ENCODE measurements at places on chromosomes 5 and 9. TPM values are rescaled to one million over a fixed set of nuclear protein-coding genes. Genes with fewer than 3 reads are reported as not detected.
A peak's percentile ranks its signal among the peaks of the same experiment; 100 is the strongest.

GRCh38 chr5:156815988-156816599 is 34.0 kb upstream of the PPP1R2B start:
- no peak for DNase-seq

- no peak for DNase-seq
These were observed 27.3 kb downstream of the WNT8A start for GRCh38 chr5:138111181-138111580.

DNA sequence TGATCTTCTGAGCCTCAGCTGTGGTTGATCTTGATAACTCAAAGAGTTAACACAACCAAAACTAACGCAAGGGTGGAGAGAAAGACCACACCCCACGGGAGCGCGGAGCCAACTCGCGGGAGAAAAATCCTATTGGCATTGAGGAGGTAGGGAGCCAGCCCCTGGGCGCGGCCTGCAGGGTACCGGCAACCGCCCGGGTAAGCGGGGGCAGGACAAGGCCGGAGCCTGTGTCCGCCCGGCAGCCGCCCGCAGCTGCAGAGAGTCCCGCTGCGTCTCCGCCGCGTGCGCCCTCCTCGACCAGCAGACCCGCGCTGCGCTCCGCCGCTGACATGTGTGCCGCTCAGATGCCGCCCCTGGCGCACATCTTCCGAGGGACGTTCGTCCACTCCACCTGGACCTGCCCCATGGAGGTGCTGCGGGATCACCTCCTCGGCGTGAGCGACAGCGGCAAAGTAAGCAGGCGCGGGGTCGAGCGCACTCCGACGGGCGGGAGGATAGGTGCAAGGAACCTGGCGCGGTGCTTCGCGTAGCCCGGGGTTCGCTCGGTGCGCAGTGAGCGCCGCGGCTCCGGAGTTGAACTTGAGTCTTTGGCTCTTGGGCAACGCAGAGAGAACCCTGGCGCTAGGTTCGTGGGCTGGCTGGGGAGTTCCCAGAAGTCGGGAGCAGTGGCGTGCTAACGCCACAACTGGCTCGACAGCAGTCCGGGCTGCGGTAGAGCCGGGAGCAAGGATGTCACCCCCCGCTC is at the start of gene GDA:
TSS of gene GDA (plus strand) at position 210 of the 745 bp plus-strand sequence. CDS start at position 330, 120 bp downstream.
- DNase-seq = no peak

DNA sequence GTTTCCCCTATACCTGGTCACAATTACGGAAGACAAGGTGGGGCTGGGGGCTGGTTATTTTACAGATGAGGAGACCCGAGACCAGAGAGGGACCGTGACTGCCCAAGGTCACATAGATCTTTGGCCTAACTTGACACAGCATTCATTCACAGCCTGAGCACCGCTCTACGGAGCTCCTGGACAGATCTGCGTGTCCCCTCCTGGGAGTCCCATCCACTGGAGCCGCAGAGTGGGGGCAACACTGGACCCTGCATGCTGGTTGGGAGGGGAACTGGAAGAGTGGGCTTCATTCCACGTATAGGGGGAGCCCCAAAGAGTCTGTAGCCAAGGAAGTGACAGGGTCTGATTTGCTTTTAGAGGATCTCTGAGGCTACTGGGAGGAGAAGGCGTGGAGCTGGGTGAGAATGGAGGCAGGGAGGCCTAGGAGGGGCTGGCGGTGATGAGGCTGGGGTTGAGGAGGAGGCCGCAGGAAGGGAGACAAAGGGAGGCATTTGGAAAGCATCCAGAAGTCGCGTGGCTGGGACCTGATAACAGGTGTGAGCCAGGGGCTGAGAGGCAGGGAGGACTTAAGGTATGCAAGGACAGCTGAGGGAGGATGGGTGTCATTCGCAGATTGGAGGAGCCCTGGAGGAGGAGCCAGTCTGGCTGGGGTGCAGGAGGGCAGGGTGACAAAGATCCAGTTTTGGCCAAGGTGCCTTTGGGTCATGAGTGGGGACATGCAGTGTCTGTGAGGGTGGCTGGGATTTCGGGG is 64.3 kb upstream of the IER5L start:
- DNase-seq = no peak

DNA sequence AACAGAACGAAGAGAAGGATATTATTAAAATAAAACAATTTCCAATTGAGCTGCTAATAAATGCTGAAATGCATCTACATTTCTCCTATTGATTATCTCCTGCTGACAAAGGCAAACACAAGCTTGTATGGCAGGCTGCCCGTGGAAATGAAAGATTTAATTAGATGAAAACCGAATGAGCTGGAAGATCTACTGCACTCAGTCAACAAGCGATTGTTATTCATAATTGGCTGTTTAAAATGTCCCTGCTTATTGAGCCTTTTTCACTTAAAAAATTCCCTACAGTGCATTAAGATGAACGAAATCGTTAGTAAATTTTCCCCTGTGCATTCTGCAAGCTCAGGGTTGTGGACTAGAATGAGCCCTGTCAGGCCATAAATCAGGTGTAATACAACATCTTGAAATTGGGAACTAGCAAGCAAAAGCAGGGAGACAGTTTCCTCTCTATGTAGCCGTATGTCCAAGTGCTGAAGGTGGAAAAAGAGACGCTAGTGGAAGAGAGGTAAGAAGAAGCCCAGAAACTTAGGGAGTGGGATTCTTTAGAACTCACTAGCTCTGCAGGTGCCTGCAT is 28.5 kb upstream of the KIF4B start:
- DNase-seq = no peak

DNA sequence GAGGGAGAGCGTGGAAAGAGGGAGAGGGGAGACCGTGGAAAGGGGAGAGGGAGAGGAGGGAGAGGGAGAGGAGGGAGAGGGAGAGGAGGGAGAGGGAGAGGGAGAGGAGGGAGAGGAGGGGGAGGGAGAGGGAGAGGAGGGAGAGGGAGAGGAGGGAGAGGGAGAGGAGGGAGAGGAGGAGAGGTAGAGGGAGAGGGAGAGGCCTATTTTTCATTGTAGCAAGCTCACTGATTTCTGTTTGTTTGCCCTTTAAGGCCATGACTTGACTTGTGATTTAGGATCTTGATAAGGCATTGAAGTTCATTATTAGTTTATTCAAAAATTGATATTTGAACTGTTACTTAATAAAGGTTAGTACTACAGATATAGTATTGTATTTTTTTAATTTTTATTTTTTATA is 52.4 kb downstream of the DMXL1 start:
- DNase-seq = no peak

DNA sequence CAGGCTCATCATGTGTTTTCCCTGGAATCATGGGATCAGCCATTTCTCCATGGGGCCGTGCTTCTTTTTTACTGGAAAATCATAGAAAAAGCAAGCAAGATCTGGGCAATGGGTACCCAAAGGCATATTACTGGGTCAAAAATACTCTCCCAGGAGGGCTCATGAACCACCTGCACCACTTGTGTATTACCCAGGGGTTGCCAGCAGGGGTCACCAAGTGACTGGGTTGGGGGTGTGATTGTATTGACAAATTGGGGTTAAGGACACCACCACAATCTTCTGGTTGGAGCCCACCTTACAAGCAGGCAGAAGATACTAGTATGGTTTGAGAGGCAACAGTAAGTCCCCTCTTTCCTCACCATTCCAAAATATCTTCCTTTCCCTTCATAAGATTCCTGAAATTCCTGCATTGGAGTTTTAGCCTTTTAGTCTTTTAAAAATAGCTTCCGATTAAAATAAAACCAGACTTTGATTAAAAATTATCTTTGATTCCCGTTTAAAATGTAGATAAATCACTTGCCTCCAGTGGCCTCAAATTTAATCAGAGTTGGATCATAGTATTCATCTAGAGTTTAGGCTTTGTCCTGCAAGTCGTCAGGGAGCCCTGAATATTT is 603.3 kb downstream of the KIF4B start:
- peak; percentile 18 for DNase-seq

DNA sequence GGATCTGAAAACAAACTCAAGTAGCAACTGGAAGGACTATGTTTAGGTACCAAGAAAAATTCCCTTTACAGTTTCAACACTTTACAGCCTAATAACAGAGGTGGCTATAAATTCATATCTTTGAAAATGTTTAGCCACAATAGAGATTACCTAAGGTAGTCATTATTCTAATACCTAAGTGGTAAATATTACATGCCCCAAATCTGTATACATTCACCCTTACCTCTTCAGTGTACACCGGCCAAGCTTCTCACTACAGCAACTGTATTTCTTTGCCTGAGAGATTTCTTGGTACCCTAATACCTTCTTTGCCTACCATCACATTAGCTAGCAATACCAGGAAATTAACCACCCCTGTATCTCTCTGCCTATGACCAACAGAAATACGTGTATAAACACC is 154.0 kb downstream of the RFX3 start:
- DNase-seq = no peak

DNA sequence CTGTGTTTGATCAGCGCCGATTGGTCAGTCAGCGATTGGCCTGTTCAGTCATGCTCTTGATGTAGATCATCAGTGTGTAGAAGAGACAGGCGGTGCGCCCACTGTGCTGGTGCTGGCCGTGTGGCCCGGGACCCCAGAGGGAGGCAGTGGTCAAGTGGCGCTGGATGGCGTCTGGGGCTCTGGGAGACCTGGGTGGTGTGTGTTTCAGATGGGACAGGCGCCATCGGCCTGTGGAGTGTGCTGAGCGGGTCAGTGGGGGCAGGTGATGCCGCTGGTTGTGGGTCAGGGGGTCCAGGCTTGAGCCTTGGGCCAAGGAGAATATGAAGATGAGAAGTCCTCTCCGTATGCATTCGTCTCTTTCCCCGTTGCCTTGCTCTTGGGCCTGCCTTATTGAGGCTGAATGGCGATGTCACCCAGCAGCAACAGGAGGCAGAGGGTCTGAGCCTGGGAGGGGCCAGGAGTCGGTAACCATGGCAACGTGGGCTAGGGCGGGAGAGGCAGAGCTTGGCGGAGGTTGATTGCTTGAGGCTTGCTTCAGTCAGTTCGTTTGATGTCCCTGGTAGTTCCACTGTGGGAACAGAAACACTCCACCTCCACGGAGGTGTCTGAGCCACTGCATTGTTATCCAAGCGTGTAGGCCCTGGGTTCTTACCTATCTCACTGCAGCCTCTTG is 117.8 kb upstream of the CACNA1B start:
- DNase-seq = no peak

DNA sequence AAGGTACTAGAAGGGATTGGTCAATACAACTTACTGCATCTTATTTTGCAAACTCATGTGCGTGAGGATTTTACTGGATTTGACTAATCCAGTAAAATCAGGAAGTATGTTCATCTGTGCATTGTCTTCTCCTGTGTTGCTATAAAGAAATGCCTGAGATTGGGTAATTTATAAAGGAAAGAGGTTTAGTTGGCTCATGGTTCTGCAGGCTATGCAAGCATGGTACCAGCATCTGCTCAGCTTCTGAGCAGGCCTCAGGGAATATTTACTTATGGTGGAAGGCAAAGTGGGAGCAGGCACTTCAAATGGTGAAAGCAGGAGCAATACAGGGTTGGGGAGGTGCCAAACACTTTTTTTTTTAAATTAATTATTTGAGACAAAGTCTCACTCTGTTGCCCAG is 2199.5 kb upstream of the WWC1 start:
- DNase-seq = no peak

DNA sequence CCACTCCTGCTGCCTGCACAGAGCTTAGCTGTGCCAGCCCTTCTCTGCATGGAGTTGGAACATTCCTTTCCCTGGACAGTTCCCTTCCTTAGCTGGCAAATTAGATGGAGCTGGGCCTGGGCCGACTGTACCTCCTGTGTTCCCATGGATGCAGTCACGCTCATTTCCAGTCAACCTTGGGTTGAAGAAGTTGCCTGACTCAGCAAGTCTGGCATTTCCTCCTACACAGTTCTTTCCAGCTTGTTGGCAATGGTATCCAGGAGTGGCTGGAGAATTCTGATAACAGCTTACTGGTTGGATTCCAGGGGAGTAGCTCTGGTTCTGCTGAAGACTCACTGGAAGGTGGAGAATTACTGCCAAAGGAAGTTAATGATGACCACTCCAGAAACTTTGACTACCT is 9.2 kb upstream of the TAF1L start:
- DNase-seq = no peak

GRCh38 chr5:129853588-129853987 is 50.7 kb upstream of the CHSY3 start:
- no peak for DNase-seq

- no peak for DNase-seq
These were observed 64.1 kb downstream of the IQGAP2 start for GRCh38 chr5:76467216-76467615.

GRCh38 chr5:83891261-83891660 is 170.6 kb upstream of the HAPLN1 start:
- no peak for DNase-seq

GRCh38 chr5:79857714-79858409 is 133.2 kb downstream of the MTX3 start:
- peak; percentile 67 for DNase-seq

GRCh38 chr5:11334404-11334803 is 569.8 kb downstream of the CTNND2 start:
- no peak for DNase-seq

DNA sequence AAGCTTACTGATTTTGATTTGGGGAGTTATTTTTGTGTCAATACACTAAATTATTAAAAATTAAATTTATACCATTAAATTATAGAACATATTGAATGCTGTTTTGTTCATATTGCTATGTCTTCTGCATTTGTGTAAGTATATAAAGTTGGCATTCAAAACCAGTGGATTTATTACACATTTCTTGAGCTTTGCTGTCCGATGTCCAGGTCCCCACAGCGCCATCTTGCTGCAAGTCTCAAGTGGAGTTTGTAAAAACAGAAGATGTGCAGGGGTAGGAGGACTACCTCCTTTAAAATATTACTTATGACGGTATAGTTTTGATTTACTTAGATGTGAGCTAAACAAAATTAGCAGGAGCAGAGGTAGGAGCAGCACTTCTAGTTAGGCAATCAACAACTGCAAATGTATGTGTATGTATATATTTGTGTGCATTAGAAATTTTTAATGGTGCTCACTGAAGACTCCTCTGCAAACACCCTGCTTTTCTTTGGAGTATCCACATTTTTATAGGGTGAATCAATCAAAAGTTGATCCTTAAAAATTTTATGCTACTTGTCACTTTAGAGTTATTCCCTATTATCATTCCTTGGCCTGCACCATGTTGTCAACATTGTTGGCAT is 37.4 kb downstream of the CPEB4 start:
- peak; percentile 19 for DNase-seq

DNA sequence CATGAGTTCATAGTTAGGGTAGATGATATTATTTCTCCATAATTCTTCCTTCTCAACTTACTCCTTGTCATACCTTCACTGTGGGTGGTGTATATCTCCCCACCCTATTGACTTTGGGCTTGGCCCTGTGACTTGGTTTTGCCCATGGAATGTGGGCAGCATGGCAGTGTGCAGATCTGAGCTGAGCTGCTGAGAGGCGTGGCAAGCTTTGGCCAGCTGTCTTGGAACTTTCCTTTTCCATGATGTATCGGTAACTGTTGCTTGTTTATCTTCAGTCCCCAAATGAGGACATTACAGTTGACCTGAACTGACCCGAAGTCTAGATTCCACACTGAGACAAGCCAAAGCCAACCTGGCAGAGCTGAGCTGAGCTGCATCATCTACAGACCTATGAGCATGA is 70.4 kb downstream of the RALGPS1 start:
- no peak for DNase-seq

- no peak for DNase-seq
These were observed 111.5 kb upstream of the IL7R start for GRCh38 chr5:35745193-35745592.

- DNase-seq = no peak
These were observed 218.8 kb upstream of the TBCA start for GRCh38 chr5:77994943-77995342.

Gene HDHD3
- 22.4 TPM for total RNA-seq

Gene NOP16
- total RNA-seq = 13.4 TPM

Gene TMEM250
- total RNA-seq = 34.4 TPM

Gene FOXD4L6
- total RNA-seq = not detected

Gene TRIM23
- total RNA-seq = 21.4 TPM

Gene ACTBL2
- total RNA-seq = not detected

Gene CCDC183
- total RNA-seq = 5.7 TPM

Gene TRIM14
- total RNA-seq = 12.2 TPM

Gene C5orf34
- total RNA-seq = 3.8 TPM
